CD4-positive, alpha-beta T cell treated with Interleukin-15 for 1 hour (primary cell): ENCODE measurements at places on chromosomes 5 and 9.

DNA sequence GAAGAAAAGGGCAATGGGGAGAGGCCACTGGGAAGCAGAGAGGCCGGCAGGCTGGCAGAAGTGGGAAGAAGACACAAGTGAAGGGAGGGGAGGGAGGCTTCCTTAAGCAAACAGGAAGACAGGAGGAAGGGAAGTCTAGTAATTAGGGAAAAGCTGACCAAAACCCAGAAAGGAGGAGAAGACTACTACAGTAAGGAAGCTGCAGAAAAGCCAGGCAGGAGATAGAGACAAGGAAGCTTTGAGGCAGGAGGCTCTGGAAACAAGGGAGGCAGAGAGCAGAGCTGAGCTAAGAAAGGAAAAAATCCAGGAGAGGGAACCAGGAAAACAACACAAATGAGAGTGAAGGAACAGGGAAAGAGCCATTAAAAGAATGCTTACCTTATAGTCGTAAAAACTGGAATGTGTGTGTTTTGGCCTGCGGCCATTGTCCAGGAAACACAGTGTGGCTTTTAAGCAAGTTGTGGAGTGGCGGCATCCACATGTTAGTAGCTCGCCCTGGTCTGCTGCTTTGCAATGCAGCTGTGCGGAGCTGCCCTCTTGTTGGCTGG is 317.1 kb upstream of the CLINT1 start:
- no peak for DNase-seq

GRCh38 chr5:114419067-114419388 is 57.2 kb downstream of the KCNN2 start:
- no peak for DNase-seq

- no peak for DNase-seq
Observed at GRCh38 chr5:76457674-76458485, 54.8 kb downstream of the IQGAP2 start.

DNA sequence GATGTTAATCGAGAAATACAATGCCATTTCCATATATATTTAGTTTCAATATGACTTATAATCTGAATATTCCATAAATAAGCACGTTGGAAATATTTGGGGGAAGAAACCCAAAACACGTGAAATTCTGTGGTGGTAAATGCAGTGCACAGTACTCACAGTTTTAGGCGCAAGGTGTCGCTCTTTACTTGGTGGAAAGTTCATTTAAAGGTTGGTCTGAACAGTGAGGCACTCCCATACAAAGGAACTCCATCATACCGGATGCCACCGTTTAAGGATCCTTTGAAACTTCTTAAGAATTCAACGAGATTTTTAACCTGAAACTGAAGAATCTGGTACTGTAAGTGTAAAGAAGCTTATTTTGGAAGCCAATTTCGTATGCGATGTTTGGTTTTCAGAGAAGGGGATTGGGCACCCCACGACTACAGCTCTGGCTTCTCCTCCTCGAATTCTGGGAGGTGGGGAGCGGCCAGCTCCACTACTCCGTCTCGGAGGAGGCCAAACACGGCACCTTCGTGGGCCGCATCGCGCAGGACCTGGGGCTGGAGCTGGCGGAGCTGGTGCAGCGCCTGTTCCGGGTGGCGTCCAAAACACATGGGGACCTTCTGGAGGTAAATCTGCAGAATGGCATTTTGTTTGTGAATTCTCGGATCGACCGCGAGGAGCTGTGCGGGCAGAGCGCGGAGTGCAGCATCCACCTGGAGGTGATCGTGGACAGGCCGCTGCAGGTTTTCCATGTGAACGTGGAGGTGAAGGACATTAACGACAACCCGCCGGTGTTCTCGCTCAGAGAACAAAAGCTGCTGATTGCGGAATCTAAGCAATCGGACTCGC is at the start of gene PCDHA11:
PCDHA11 (plus strand) TSS at position 237 of the 834 bp plus-strand sequence; CDS start at position 384, 147 bp downstream.
- no peak for DNase-seq

DNA sequence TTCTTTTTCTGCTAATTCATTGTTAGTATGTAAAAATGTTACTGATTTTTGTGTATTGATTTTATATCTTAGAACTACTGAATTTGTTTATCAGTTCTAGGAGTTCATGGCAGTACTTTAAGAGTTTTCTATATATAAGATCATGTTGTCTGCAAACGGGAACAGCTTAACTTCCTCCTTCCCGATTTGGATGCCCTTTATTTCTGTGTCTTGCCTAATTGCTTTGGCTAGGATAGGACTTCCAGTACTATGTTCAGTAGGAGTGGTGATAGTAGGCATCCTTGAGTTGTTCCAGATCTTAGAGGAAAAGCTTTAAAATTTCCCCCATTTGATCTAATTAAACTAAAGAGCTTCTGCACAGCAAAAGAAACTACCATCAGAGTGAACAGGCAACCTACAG is 20.1 kb downstream of the RCL1 start:
- no peak for DNase-seq

- DNase-seq: no peak
Observed at GRCh38 chr5:83921666-83922193, 201.1 kb upstream of the HAPLN1 start.

DNA sequence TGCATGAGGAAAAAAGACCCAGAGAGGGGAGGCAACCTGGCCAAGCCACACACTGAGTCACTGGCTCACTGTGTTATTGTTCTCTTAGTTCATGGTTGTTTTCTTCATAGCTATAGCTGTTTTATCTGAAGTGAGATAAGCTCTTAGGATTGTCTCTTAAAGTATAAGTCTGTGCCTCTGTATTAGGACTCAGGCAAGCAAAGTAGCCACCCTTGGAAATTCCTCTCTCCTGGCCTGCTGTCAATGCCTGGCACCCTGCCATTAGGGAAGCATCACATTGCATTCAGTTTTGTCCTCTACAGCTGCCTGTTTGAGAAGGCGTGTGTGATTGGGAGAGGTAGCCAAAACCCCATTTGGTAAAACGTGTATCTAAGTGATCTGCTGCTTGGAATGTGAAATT is 147.4 kb upstream of the GLRA1 start:
- DNase-seq: no peak

DNA sequence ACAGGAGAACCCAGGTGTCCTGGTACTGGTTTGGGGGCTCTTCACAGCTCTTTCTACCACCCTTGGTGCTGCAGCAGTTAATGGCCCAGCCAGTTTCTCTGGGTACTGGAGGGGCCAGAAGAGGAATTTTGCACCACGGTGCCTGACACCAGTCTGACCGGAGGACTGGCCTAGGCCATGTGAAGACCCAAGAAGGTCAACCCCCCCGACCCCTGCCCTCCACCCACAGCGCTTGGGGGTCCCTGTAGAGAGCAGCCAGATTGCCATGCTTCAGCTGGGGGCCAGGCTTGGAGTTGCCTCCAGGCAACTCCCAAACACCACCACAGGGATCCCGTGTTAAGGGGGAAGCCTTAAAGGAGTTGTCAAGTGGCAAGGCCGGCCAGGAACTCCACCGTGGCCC is 6.2 kb downstream of the ARSI start:
- no peak for DNase-seq

GRCh38 chr5:96259151-96259772 is 173.8 kb downstream of the PCSK1 start:
- no peak for DNase-seq

GRCh38 chr5:142065273-142065672 is 43.3 kb upstream of the NDFIP1 start:
- DNase-seq: no peak

DNA sequence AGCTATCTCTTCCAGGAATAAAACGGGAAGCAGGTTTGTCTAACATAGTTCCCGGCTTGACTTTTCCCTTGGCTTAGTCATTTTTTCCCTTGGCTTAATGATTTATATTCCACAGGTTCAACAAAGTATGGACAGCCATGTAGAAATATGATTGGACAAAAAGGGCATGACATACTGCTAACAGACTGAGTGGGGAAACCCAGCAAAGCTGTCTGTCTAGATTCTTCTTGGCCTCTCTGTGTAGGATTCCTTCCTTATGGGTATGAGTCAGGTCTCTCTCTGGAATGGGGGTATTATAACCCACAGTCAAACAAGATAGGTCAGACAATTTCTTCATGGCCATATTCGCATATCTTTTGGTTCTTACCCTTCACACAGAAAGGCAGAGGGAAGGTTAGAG is 5.7 kb upstream of the MTAP start:
- DNase-seq: no peak

- DNase-seq: no peak
Observed at GRCh38 chr9:98745470-98745869, 36.7 kb upstream of the GABBR2 start.

DNA sequence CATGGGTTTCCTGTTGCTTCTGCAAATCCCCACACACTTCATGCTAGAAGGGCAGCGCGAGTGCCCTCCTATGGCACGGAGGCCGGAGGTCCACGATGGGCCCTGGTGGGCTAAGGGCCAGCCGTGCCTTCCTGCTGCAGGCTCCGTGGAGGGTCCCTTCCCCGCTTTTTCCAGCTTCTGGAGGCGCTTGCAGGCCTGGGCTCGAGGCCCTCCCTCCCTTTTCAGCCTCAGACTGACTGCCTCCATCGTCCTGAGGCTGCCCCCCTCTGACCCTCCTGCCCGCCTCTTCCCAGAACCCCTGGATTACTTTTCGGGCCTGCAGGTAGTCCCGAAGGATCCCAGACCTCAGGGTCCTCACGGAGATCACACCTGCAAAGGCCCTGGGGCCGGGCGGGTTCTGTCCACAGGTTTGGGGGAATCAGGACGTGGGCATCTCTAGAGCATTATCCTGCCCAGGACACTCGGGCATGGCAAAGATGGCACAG is 3.2 kb upstream of the TERT start:
- no peak for DNase-seq

DNA sequence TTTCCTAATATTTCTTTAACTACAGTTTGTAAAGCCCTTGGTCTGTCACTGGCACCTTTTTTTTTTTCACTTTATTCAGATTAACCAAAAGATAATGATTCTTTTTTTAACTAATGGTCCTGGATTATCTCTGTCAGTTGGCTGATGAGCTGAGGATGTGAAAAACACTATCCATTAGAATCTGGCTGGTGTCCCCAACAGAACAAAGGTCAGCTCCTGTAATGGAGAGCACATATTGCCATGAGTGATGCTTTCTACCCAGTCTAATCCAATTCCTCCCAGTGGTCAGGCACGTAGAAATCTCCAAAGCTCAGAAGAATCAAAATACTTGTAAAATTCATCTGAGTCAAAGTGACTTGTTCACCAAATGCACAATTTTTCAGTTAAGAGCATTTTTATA is 491.7 kb upstream of the PIK3R1 start:
- no peak for DNase-seq

DNA sequence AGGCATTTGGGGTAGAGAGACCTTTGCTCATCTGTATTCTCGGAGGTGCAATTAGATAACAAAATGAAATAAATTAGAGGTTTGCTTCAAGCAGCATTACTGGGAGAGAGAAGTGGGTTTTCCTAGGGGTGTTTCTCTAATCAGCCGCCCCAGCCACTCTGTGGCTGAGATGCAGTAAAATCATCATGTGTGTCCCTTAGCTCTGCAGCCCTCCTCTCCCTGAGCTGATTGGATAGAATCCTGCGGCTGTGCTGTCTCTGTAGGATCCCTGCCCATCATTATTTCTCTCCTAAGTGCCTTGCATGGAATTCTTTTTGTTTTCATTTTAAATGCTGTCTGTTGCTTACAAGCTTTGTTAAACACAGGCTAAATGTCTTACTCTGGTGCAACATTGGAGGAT is 171.4 kb downstream of the SH3GL2 start:
- no peak for DNase-seq

DNA sequence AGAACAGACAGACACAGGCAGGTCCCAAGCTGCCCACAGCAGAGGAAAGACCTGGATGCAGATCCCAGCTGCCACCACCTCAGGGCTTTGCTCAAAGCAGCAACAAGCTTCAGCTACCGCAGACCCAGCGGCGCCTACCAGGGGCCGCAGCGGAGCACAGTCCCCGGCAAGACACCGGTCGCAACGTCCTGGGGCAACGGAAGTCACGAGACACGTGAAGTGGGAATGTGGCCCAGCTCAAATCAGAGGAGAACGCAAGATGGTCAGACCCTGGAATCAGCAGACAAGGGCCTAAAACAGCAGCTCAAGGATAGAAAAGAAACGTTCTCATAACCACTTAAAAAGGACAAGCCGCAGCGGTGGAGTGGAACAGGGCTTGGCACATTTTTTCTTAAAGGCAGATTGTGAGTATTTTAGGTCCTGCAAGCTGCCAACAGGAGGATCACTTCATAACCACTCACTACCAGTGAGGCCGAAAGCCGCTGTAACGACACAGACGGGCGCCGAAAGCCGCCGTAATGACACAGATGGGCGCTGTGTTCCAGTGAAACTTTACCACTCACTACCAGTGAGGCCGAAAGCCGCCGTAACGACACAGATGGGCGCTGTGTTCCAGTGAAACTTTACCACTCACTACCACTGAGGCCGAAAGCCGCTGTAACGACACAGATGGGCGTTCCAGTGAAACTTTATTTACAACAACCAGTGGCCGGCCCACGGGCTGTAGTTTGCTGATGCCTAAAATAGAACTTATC is 21.7 kb downstream of the SLC9A3 start:
- no peak for DNase-seq

- no peak for DNase-seq
Observed at GRCh38 chr5:149268928-149269557, 2.6 kb upstream of the AFAP1L1 start.

- DNase-seq: peak; percentile 51
Observed at GRCh38 chr5:91146905-91147600, 236.1 kb downstream of the ARRDC3 start.

DNA sequence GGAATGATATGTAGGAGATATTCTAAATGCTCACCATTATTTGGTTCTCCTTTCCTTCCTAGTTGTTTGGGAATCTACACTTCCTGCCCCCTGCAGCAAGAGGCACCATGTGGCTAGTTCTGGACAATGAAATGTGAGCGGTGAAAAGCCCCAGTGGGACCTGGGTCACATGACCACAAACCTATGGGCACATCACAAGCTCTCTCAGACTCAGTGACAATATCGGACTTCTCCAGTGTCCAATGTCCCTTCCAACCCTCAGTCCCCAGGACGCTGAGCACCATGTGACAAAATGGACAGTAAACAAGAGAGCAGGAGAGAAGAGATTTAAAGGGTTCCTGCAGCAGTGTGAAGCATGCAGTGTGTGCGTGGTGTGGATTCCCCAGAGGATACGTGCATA is 44.6 kb upstream of the FOXE1 start:
- no peak for DNase-seq

DNA sequence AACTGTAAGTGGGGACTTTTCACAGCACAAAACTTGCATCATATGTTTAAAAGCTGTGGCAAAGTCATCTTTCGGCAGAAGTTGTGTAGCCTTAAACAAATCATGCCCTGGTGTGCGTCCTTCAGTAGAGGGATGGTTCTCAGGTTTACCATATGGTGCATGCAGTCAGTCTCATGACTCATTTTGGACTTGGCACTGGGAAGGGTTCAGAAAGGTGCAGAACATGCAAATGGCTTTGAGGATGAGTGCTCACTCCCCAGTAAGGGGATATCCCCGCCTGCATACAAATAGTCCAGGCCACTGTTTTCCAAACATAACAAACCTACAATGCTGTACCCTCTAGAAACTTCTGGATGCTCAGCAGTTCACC is 260.3 kb downstream of the NDUFS4 start:
- DNase-seq: no peak

- DNase-seq: no peak
Observed at GRCh38 chr9:129007035-129007765, 20.9 kb downstream of the SH3GLB2 start.

- DNase-seq: no peak
Observed at GRCh38 chr5:161399996-161400562, 146.4 kb downstream of the GABRB2 start.
